ENCODE measurements at places on chromosomes 2 and 18.

DNA sequence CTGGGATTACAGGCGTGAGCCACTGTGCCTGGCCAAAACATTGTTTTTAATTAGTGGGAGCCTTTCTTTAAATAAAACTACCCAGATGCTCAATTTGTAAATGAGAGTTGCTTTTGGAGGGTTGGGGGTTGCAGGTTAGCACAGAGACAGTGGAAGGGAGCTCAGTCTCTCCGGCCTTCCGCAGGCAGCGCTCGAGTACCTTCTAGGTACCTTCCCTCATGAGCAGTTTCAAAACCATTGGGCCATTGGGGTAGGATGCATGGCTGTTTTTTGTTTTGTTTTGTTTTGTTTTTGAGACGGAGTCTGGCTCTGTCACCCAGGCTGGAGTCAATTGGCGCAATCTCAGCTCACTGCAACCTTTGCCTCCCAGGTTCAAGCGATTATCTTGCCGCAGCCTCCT, 19.0 kb downstream of the SLC66A3 start:
- DNase-seq: no peak

GRCh38 chr2:149597050-149597667, 9.6 kb upstream of the MMADHC start:
- no peak for DNase-seq

- DNase-seq: no peak
These were observed 70.1 kb downstream of the PLEKHA3 start for GRCh38 chr2:178550352-178550751.

GRCh38 chr18:3985020-3985419, 470.1 kb downstream of the DLGAP1 start:
- no peak for DNase-seq

GRCh38 chr18:23032030-23032582, 99.0 kb downstream of the RBBP8 start:
- DNase-seq: no peak

- DNase-seq: no peak
These were observed 1.5 kb downstream of the RPRM start for GRCh38 chr2:153476816-153477635.

Measured in activated CD4-positive, alpha-beta T cell treated with anti-CD3 and anti-CD28 coated beads for 24 hours (primary cell).